Naive thymus-derived CD8-positive, alpha-beta T cell (primary cell): ENCODE measurements at places on chromosomes 16 and 17. TPM values are rescaled to one million over a fixed set of nuclear protein-coding genes. Genes with fewer than 3 reads are reported as not detected.

MTSS2 gene
- 23.3 TPM for total RNA-seq

DNA sequence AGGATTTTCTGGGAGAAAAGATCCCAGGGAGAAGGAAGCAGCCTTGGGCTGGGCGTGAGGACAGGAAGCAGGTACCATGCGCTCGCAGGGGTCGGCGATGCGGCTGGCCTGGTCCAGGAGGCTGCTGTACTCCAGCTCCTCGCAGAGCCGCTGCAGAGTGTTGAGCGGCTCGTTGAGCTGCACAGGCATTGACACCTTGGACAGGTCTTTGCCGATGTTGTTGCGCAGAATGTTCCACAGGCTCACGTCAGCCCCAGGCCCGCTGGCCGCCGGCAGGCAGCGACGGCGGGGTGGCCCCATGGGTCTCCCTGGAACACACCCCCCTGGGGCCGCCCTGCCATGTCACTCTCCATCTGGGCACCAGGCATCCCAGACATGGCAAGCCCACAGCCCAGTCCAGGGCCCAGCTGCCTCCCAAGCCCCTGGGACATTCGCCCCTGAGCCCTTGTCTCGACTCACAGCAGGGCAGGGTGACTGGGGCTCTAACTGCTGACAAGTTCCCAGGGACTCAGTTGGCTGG is 8.0 kb downstream of the OSBPL7 start:
- peaks cover 3% of the 10 kb centered on the region for H3K4me1 ChIP-seq
- H3K4me3 ChIP-seq, result no peak overlapping the region
- DNase-seq, result no peak
- H3K27ac ChIP-seq, result no peak overlapping the region
- no peaks in the 10 kb centered on the region for H3K27me3 ChIP-seq
- H3K36me3 ChIP-seq, result peaks cover 78% of the 10 kb centered on the region

DNA sequence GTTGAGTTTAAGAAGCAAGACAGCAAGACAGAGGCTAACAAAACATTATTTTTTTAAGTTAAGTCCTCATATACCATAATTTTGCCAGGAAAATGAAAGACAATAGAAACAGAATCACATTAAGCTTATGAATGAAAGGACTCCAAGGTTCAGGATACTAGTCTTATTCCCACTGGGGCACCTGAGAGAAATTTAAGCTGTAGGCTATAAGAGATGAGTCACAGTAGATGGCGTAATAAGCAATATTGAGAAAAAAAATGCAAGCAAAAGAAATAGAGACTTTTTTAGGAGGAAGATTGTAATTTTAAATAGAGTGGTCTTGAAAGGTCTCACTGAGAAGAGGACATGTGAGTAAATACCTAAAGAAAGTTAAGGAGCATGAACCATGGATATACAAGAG is 57.1 kb upstream of the KIF2B start:
- H3K27ac ChIP-seq, result no peak overlapping the region
- DNase-seq, result no peak
- peaks cover 1% of the 10 kb centered on the region for H3K27me3 ChIP-seq
- no peaks in the 10 kb centered on the region for H3K4me1 ChIP-seq
- H3K4me3 ChIP-seq, result no peak overlapping the region
- no peaks in the 10 kb centered on the region for H3K36me3 ChIP-seq

- H3K4me1 ChIP-seq, result peaks cover 14% of the 10 kb centered on the region
- no peaks in the 10 kb centered on the region for H3K27me3 ChIP-seq
- H3K36me3 ChIP-seq, result no peaks in the 10 kb centered on the region
- no peak overlapping the region for H3K4me3 ChIP-seq
These were observed 44.1 kb downstream of the DNAH17 start for GRCh38 chr17:78532922-78533640.

CCDC144A gene
- 2.5 TPM for total RNA-seq

DNA sequence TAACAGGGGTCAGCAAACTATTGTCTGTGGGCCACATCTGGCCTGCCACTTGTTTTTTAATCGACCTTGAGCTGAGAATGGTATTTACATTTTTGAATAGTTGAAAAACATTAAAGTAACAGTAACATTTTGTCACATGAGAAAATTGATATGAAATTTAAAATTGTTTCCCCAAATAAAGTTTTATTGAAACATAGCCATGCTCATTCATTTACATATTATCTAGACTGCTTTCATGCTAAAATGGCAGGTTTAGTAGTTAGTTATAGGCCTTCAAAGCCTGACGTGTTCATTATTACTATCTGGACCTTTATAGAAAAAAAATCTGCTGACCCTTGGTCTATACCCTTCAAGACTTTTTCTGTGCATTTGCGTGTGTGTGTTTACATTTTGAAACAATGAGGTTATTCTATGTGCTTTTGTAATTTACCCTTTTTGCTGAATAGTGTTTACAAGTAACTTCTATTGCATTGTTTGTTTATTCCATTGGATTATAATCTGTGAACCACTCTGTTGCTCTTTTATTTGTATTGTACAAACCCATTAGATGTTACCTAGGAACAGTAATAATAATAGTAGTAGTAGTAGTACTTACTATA is 37.1 kb downstream of the FTO start:
- H3K4me1 ChIP-seq, result peaks cover 35% of the 10 kb centered on the region
- H3K27me3 ChIP-seq, result no peaks in the 10 kb centered on the region
- H3K4me3 ChIP-seq, result no peak overlapping the region
- no peaks in the 10 kb centered on the region for H3K36me3 ChIP-seq
- no peak for DNase-seq
- no peak overlapping the region for H3K27ac ChIP-seq

GRCh38 chr16:81445143-81445961 is 744 bp downstream of the CMIP start:
- no peaks in the 10 kb centered on the region for H3K27me3 ChIP-seq
- H3K27ac ChIP-seq, result peak overlapping the region; percentile 79
- no peaks in the 10 kb centered on the region for H3K36me3 ChIP-seq
- peak overlapping the region; percentile 95 for H3K4me3 ChIP-seq
- H3K4me1 ChIP-seq, result peaks cover 36% of the 10 kb centered on the region

RAB26 gene
- total RNA-seq, result not detected

HBZ gene
- not detected for total RNA-seq

DNA sequence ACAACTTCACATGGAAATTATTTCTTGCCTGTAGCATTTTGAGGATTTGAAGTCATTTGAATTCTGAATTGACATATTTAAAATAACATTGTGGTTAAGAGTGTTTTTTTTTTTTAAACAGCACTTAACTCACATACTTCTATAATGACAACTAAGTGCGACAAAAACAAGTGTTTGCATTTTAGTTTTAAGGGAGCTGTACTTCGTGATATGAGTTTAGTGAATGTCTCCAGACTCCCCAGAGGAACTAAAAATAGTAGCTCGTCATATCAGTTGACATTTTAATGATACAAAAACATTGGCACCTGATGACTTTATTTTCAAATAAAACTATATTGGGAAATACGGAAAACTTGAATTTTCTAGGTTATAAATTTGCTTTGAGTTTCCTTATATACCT is 389.6 kb upstream of the MON1B start:
- no peak for DNase-seq
- no peak overlapping the region for H3K27ac ChIP-seq
- no peaks in the 10 kb centered on the region for H3K36me3 ChIP-seq
- no peaks in the 10 kb centered on the region for H3K4me1 ChIP-seq
- H3K4me3 ChIP-seq, result no peak overlapping the region
